CD4-positive, alpha-beta T cell treated with Interferon alpha-2 for 1 hour (primary cell): ENCODE measurements at places on chromosomes 1 and 21.

DNA sequence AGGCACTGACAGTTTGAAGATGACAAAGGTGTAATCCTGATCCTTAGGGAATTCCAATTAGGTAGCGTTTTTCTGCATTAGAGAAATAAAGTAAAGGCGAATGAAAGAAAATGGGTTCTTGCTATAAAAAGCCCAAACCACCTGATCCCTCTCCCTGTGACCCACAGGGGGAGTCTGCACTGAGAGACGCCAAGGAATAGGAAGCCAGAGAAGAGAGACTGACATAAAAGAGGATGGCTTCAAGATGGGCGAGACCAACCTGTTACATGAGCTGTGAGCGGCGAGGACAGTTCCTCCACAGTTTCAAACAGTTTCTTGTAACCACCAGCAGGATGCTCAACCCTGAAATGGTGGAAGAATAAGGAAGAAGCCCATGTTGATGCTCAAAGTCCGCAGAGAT, 1.4 kb downstream of the RPE65 start:
- DNase-seq = no peak

DNA sequence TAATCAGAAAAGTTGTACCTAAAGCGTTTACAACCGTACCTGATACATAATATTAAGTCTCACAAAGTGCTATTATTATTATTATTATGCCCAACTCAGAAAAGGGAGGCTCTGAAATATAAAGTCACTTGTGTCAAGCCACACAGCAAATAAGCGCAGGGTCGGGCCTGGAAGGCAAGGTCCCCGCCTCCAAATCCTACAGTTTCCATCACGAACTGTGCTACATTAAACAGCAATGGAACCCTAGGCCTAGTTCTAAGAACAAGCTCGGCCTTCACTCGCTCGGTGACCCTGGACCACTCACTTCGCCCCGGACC, 549 bp downstream of the PARS2 start:
- DNase-seq = peak; percentile 1

GRCh38 chr21:42096566-42096965, 25.4 kb downstream of the UMODL1 start:
- no peak for DNase-seq

GRCh38 chr1:199546323-199546722, 481.2 kb upstream of the NR5A2 start:
- no peak for DNase-seq

DNA sequence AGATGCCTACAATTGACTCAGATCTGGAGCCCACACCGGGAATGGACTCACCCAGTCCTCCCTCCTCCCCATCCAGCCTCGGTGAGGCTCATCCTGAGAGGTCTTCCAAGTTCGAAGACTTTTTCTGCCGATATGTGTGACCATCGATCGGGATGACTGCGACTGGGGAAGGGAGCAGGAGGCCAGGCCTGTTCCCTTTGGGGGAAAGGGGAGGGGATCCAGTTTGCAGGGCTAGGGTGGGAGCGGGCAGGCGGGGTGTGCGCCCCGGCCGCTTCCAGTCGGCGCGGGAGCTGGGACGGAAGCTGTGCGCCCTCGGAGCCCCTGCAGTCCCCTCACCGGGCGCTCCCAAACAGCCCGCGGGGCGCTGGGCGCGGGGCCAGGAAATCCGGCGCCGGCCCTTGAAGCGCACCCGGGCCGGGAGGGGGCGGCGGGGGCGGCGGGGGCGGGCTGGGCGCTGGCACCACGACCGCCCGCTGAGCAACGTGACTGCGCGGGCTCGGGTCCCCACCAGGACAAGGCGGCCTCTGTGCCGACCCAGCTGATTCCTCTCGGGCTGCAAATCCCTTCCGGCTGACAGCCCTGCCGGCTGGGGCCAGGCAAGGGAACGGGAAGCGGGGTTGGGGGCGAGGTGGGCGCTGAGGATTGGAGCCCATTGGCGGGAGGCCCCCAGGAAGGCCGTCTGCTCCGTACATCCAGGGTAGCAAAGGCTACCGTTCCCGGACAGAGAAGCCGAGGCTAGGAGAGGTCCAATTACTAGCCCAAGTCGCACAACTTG, 103.9 kb downstream of the EBNA1BP2 start:
- DNase-seq = peak; percentile 4

- DNase-seq = no peak
Observed at GRCh38 chr1:57881639-57882038, 457.8 kb upstream of the DAB1 start.

DNA sequence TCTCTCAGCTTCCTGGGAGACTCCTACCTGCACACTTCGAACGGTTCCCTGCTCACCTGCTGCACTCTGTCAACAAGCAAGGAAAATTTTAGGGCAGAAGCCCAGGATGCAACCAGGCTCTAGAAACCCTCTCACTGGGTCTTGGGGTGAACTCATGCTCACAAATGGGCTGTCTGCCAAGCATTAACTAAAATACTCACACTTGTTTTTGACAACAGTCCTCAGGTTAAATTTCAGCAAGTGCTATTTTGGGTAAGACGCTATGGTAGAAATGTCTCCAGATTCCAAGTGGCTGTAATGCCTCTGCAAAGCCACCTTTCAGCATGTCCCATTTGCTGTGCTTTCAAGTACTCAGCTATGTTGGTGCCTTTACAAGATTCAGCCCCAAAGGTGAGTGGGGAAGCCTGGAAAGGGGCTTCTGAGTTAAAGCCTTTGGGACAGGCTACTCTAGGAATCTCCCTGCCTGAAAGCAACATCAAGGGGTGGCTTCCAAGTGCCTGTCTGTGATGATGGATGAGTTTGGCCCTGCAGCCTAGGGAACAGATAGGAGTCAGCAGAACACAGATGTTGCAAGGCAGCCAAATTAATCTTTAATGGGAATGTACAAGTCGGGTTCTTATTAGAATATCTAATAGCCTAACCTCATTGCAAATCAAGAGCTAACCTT, 211.9 kb upstream of the SPAG17 start:
- DNase-seq = no peak

- DNase-seq = no peak
Observed at GRCh38 chr1:96843196-96843595, 121.6 kb downstream of the PTBP2 start.

GRCh38 chr1:44620072-44620471, 54.2 kb downstream of the TMEM53 start:
- DNase-seq = no peak

GRCh38 chr1:106200711-106201110, 855.8 kb upstream of the PRMT6 start:
- DNase-seq = no peak

- DNase-seq = no peak
Observed at GRCh38 chr1:232891656-232892317, 58.6 kb upstream of the NTPCR start.

- DNase-seq = peak; percentile 55
Observed at GRCh38 chr1:154445040-154445472, 39.9 kb downstream of the IL6R start.

GRCh38 chr1:70490153-70490552, 79.1 kb downstream of the CTH start:
- DNase-seq = no peak

DNA sequence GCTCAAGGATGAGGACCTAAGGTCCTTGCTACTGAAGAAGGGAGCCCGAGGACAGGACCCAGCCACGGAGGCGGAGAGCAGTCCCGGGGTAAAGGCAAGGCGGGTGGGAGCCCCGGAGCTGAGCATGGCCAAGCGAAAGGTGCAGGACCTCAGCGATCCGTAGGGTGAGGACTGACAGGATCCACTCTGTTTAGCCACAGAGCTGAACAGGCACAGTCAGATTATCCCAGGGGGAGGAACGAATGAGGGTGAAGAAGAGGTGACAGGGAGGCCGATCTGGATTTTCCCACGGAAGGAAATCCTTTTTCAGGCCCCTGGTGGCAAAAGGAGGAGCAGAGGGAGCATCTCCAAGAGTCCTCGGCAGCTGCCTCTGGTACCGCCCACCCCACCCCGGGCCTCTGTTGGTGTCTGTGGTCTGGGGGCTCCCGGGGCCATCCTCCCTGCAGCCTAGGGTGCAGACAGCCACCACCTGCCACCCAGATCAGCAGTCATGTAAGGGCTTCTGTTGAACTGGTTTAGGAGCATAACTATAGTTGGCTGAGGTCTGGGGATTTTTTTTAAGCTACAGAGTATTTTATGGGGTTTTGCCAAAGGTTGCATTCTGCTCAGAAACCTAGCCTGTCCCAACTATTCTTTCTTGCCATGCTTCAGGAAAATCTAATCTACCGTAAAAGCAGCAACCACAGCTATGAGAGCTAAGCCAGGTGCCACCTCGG, 32.3 kb upstream of the LBR start:
- peak; percentile 29 for DNase-seq

DNA sequence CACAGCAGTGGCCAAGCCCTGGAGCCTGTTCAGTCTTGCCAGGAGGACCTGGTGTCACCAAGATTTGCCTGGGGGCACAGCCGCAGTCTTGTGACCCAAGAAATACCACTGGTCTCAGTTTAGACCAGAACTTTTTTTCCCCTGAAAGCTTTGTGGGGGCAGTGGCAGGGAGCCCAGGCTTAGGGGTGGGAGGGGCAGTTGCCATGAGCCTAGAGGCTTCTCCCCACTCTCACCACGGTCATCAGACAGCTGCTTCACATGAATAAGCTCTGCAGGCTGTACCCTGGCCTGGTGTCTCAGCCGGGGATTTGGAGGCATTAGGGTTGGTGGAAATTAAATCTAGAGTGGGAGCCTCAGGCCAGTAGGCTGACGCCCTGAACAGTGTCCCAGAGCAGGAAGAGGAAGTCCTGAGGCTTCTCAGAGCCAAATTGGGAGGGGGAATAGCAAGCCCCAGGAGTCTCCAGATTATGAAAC, 73.7 kb downstream of the SLC16A1 start:
- DNase-seq = no peak

DNA sequence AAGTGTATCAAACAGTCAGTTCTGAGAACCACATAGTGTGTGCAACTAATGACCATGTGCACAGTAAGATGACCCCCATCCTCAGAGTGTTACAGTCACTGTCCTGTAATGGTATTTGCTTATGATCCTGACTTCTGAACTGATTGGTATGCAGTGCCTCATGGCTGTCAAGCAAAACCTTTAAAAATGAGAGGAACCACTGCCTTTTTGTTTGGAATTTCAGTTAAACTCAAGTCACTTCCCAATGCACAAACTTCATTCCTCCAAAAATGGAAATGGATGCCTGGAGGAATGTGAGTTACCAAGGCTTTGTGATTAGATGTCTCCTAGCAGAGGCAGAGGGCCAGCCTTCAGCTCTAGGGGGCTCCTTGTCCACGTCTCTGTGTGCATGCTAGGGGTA, 10.5 kb downstream of the C1orf198 start:
- no peak for DNase-seq

- no peak for DNase-seq
Observed at GRCh38 chr1:224753491-224753890, 137.4 kb downstream of the CNIH3 start.

GRCh38 chr21:26077521-26077920, 93.0 kb downstream of the APP start:
- no peak for DNase-seq

DNA sequence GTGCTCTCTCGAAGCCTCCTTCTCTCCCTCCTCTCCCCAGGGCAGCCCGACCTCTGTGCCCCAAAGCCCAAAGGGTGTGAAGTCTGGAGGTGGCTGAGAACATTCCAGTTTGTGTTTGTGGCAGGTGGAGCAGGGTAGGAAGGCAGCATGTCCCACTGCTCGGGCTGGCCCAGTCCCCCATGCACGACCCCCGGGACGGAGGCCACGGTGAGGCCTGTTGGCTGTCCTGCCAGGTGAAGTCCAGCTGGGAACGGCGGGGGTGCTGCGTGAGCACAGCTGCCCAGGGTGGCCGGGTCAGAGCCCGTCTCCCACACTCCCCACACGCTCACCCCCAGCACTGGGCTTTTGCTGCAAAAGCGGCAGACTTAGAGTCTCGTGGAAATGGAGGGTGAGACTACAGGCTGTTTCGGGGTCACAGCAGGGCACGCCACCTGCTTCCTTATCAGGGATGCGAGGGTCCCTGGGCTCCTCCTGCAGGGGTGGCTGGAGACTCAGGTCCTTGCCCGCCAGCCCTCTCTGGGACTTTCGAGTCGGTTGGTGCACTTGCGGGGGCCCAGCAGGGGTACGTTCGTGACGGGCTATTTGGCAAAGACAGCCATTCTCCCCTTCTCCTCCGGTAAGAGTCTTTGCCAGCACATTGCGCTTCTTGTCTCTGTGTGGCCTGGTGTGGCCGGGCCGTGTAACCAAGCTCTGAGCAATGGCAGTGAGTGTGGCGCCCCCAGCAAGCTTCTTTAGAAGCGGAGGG, 40.3 kb downstream of the MORN1 start:
- no peak for DNase-seq

GRCh38 chr1:164480285-164480907, 78.6 kb upstream of the PBX1 start:
- no peak for DNase-seq

- no peak for DNase-seq
Observed at GRCh38 chr1:69483246-69483645, 84.5 kb upstream of the LRRC7 start.

GRCh38 chr1:24514946-24515345, 12.3 kb downstream of the RCAN3 start:
- DNase-seq = no peak

GRCh38 chr1:54998677-54999076, at the start of gene BSND:
Gene BSND (plus strand): TSS chr1:54998933. CDS start chr1:54999187, 254 bp downstream.
- DNase-seq = no peak

GRCh38 chr1:98688110-98688739, 26.7 kb downstream of the SNX7 start:
- DNase-seq = no peak

DNA sequence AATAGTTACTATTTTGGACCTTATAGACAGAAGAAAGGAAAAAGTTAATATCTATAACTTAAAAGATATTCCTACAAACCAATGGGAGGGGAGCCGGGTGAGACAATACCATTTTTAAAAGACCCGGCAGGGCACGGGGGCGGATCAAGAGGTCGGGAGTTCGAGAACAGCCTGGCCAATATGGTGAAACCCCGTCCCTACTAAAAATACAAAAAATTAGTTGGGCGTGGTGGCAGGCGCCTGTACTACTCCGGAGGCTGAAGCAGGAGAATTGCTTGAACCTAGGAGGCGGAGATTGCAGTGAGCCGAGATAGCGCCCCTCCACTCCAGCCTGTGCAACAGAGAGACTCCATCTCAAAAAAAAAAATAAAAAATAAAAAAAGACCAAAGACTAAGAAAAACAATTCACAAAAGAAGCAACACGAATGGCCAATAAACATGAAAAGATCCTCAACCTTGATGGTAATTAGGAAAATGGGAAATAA, 1.2 kb upstream of the PSMB2 start:
- DNase-seq = peak; percentile 27

DNA sequence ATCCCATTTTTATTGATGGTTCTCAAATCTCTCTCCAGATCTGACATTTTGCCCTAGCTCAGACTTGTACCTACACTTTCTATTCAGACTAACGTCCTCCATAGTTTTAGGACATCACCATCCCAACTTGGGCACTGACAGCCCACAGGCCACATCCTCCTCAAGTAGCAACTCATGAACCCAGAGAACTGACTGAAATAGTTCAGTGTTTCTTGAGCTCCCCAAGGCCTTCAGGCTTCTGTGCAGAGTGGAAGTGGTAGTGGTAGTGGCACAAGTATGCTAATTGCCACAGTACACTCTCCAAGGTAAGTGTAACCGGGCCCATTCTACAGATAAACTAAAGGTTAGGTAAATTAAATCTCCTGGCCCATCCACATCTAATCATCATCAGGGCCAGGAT, 112.6 kb downstream of the SLC45A1 start:
- DNase-seq = peak; percentile 35
